ENCODE measurements at places on chromosomes 7 and 10.

DNA sequence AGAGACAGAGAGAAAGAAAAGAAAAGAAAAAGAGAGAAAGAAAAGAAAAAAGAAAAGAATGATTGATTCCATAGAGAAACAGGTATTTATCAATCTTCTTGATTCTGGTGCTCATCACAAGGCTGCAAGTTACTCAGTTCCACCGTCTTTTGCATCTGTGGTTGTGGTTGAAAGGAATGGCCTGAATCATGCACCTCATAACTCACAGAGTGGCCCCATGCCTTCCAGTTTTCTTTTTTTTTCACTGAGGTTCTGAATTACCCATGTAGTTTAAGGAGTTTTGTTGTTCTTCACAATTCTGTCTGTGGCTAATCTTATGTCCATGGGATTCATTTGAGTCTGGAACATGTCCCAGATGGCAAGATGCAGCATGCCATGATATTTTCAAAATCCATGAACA lies 156.0 kb downstream of the ZNF33B start:
- DNase-seq: no peak

- no peak for DNase-seq
Measured at GRCh38 chr10:62814756-62815380, 1.3 kb downstream of the EGR2 start.

- DNase-seq: no peak
Measured at GRCh38 chr10:98675902-98676301, 229.2 kb upstream of the HPS1 start.

DNA sequence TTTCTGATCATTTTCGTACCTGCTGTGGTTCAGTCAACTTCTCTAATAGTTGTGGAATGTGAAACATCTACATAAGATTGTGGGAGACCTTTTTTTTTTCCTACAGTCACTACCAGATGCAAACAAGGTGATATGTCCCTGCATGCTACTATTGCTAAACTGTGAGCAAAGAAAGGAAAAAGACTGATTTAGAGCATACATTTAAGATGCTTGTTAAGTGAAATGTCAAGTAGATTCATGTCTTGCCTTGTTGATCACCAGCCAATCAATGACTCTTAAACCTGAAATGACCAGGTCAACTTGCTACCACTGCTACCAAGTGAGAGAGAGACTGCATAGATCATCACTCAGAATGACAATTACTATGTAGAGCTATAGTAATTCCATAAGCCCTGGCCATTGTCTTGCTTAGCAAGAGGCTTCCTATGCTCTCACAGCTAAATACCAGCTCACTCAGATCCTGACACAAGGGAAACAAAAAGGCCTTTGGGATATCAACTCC lies 84.3 kb upstream of the SKAP2 start:
- no peak for DNase-seq

DNA sequence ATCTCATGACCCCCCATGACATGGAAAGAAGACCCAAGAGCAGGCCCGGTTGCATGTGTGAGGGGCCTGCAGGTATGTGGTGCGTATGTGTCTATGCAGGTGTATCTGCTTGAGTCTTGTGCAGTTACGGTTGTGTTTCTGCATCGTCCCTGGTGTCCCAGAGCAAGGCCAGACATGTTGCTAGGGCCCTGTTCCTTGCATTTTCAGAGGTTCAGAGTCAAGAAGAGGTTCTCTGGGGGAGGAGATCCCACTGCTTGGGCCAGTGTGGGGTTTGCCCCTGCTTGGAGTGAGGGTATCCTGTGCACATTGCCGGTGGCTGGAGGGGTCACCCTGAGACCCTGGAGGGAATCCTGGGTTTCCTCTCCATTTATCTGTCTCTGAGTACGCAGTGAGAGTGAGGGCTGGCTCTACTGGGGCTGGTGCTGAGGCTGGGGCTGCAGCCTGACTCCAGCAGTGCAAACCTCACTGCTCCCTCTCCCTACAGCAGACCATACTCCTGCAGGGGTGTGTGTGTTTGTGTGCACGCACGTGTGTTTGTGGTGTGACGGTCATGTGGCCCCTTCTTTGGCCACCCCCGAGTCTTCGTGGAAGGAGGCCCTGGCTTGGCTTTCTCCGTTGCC lies 4.1 kb downstream of the TRIM8 start:
- DNase-seq: no peak

- DNase-seq: no peak
Measured at GRCh38 chr7:140014123-140014522, 48.6 kb downstream of the PARP12 start.

DNA sequence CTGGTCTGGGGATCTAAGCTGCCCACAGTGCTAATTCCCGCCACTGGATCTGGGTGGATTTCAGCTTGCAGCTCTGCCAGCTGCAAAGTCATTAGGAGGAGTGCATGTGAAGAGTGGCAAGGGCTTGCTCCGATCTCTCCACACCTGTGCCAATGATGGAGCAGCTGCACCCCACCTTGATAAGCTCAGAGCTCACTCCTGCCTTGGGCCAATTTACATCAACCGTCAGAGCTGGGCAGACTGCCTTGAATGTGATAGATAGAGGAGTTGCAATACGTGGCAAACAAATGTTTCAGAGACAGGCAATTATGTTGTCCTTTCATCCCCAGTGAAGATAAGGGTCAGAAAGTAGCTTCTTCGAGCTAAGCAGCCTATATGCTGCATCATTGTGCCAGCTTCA lies 379.9 kb downstream of the SH2D4B start:
- DNase-seq: no peak

- no peak for DNase-seq
Measured at GRCh38 chr7:151038951-151039849, 9.1 kb upstream of the ASIC3 start.

- no peak for DNase-seq
Measured at GRCh38 chr7:87204933-87205332, 14.6 kb downstream of the TMEM243 start.

DNA sequence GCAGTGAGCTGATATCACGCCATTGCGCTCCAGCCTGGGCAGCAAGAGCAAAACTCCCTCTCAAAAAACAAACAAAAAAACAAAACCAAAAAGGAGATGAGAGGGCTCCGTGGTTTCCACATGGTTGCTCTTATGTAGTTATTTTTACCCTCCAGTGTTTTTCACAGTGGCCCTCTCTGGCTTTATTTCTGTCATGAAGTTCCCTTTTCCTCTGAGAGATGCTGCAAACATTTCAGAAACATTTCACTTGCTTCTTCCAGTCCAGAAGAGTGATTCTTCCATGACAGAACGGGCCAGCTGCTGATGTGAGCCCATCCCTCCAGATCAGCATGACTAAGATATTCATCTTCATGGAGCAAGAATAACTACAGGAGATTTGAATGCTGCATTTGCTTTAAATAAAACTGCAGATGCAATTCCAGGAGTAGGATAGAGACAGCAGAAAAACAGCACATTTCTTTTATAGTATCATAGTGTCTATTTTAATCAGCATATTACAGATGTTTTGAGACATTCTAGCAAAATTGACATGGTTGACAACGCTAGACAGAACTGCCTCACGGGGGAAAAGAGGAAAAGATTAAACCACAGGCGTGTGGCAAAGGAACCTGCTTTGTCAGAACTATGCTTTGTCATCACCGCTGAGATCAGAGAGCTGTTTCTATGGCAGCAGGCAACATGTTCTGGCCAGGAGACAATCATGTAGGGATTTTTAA lies 40.3 kb downstream of the NRCAM start:
- no peak for DNase-seq

DNA sequence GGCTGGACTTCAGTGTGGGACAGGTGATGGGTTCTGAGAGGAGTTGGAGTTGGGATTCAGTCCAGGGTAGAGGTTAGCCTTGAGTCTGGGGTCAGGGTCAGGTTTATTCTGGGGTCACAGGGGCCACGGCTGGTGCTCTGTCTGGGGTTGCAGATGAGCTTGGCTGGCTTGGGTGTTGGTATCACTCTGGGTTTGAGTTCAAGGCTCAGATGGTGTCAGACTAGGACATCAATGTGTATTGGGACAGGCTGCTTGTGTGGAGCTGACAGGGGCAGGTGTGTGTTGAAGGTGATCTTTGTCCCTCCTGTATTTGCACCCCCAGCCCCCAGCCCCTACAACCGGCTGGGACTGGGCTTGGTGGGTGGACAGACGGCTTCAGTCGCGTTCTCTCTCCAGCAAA lies 26.8 kb downstream of the TMEM270 start:
- no peak for DNase-seq

GRCh38 chr10:67297637-67298181 lies 371.9 kb downstream of the LRRTM3 start:
- DNase-seq: no peak

DNA sequence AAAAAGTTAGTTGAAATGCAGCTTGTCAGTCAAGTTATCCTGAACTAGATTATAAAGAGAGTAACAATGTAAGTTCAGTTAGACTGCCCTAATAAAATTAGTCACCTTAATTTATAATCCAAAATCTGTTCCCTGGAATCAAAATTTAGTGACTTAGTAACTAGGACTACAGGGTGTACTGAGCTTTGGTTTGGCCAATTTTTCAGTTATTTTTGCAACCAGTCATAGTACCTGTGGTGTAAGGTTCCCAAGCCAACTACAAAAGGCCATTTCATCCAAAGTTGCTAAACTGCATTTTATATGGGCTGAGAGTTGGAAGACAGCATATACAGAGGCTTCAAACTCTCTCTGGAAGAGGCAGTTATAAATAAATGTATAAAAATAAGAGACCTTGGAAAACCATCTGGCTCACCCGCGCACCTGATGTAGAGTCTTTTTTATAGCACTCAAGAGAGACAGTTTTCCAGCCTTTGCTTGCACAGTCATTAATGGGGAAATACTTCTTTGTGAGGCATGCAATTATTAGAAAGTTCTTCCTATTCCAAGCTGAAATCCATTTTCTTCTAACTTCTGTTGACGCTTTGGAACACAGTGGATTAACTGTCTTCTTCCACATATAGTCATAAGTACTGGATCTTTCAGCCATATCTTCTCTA lies 59.2 kb downstream of the PUS7 start:
- DNase-seq: no peak

DNA sequence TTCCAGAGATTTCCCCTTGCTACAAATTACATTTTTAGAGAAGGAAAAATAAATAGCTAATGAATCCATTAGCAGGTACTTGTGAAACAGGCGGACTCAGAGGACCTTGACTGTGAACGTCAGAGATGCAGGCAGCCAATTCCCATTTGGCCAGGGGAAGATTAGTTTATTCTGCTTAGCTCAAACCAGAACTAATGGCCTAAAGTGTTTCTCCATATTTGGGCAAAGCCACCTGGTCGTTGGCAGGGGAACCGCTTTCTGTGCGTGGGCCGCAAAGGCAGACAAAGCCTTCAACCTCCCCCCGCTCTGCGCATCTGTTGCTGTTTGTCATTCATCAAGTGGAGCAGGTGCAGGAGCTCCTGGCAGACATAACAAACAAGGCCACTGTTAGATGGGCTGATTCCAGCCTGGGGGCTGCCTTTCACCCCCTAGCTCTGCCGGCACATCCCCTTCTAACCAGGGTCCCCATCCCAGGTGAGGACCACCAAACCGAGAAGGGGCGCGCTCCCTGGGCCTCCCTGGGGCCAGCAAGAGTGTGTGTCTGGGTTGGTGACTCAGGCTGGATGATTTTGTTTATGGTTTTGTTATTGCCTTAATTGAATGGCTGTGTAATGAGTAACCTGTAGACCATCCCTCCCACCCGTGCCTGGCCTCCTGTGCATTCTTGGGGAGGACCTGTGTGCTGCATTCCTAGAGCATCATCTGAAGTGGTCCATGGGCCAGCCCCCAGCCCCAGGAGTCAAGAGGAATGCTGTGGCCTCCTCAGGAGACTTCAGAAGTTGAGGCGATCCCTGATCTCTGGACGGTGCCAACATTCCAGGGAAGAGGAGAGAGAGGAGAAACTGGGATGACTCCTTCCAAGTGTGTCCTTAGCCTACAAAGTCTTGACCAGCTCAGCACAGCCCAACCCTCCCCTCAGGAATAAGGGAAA lies 14.5 kb upstream of the CPA1 start:
- no peak for DNase-seq

- no peak for DNase-seq
Measured at GRCh38 chr7:131224996-131225395, 102.7 kb upstream of the MKLN1 start.

- no peak for DNase-seq
Measured at GRCh38 chr10:16381083-16381482, 55.7 kb upstream of the PTER start.

DNA sequence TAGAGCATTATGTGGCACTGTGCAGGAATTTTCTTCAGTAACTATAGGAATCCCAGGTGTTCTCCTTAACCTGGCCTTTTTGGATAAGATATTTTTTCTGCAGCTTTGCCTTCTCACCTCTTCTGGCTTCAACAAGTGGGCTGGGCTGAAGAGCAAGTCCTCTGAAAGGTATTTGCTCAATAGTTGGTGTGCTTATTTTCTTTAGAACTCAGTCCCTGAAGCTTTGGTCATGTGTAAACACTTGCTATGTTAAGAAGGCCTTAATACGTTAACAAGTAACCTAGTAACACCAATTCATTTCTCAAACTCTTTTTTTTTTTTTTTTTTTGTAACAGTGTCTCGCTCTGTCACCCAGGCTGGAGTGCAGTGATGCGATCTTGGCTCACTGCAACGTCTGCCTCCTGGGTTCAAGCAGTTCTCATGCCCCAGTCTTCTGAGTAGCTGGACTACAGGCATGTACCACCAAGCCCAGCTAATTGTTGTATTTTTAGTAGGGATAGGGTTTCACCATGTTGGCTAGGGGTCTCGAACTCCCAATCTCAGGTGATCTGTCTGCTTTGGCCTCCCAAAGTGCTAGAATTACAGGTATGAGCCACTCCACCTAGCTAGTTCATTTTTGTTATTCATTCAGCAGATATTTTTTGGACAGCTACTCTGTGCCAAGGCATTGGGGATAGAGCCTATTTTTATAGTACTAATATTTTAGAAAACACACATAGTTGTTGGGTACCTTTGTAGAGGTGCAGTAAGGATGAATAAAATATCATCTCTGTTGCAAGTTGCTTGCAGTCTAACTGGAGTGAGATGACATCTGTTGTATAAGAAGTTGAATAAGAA lies 164.6 kb downstream of the SND1 start:
- DNase-seq: no peak

GRCh38 chr10:78952030-78952429 lies 116.7 kb upstream of the ZMIZ1 start:
- no peak for DNase-seq

GRCh38 chr10:114987995-114988394 lies 50.0 kb downstream of the TRUB1 start:
- no peak for DNase-seq

All from T-helper 1 cell (primary cell).